ENCODE measurements at places on chromosomes 6 and 20.

- peak; percentile 3 for DNase-seq
Observed at GRCh38 chr6:132161283-132161682, 210.1 kb upstream of the CCN2 start.

DNA sequence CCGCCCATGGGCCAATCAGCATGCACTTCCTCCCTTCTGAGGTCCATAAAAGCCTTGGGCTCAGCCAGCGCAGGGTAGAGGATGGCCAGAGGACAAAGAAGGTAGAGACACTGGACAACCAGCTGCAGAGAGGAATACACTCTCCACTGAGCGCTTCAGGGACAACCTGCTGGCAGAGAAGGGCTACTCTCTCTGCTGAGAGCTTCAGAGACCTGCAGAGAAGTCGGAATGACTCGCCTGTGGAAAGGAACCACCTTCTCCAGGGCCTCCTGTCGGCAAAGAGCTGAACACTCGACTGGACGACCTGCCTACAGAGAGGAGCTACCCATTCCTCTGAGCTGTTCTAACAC, 31.4 kb upstream of the SLA2 start:
- no peak for DNase-seq

GRCh38 chr6:18577491-18577890, 190.3 kb downstream of the RNF144B start:
- DNase-seq: no peak

DNA sequence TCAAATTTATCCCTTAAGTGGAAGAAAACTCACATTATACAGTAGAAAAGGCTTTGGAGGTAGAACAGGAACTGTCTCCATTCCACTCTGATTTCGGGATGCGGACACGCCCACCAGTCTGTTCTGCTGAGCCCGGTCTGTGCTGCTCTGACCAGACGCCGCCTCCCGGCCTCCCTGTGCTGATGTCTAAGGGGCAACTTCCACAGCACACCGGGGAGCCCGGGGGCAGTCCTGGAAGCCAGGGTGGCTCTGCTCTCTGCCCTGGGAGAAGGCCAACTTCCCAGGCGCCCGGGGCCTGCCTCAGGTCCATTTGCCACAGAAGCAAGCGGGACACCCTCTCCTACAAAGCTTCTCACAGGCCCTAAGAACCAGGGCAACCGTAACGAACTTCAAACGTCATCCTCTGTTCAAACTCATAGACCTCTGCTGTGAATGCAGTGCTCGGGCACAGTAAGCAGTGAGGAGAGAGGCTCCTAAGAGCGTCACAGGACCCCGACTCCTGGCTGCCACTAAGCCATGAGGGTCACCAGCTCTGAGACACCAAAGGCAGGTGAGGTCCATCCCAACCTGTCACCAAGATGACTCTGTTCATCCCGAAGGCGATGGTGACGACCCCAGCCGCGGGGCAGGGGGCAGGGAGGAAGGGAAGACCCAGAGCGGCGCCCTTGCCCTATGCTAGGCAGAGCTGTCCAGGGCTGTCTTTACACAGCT, 5.6 kb downstream of the TAF4 start:
- DNase-seq: no peak

- DNase-seq: no peak
Observed at GRCh38 chr20:3804254-3804751, 8.2 kb downstream of the CDC25B start.

- no peak for DNase-seq
Observed at GRCh38 chr6:3277251-3277650, 18.5 kb downstream of the PSMG4 start.

- no peak for DNase-seq
Observed at GRCh38 chr6:152428126-152428525, 209.0 kb downstream of the SYNE1 start.

DNA sequence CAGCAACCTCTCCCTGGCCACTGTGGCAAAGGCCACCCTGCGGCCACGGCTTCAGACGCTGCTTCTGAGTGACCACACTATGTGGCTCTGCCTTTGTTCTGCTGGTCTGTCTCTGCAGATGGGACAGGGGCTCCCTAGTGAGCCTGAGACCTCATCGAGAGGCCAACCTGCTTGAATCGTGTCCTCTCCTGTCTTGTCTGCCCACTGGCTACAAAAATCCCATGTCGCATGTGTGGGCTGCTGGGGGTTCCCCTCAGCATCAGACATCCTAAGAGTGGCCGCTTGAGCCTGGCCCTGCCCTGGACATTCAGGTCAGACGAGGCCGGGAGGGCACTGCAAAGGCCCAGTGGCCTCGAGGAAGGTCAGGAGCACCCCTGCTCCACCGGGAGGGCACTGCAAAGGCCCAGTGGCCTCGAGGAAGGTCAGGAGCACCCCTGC, 222.9 kb downstream of the DLL1 start:
- DNase-seq: no peak

DNA sequence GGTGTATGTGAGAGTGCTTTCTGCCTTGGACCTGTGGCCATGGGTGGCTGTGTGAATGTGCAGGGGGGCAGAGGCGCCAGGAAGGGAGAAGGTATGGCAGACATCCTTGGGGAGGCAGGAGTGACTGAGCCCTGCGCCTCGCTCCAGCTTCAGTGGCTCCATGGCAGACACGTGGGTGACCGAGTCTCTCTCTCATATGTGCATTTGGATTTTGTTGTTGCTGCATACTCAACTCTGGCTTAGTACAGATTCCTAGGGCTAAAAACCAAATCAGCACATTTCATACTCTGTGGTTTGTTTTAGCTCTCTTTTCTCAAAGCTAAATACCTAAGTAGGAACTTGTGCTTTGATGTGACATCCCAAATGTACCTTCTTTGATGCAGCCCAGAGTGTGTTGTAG, 97.6 kb downstream of the DTD1 start:
- no peak for DNase-seq

- peak; percentile 45 for DNase-seq
Observed at GRCh38 chr6:161200610-161201370, 73.1 kb downstream of the AGPAT4 start.

DNA sequence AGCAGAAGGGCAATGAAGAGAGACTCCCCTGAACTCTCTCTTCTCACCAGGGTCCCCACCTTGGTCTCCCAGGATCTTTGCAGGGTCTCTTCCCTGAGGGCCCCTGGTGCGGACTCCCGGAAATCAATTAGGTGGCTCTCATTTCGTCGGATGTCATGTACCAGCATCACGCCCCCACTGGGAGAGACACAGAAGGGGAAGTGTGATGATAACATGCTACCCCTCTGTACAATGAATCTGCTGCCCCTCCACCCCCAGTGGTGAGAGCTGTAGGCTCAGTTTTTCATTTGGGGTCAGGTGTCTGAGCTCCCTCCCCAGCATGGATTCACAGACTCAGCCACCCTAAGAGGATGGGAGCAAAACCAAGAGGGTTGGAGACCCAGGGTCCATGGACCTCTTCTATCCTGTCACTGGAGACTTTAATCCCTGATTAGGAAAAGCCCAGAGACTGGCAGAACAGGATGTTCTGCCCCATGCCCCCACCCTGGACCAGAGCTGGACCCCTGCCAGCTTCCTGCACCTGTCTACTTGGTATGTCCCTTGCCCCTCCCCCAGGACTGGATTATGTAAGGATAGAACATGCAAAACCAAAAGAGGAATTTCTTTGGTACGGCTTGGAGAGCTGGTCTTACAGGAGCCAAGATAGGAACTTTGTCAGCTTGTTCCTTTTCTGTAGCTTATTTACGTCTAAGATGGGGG, 11.1 kb downstream of the GGT7 start:
- DNase-seq: no peak

GRCh38 chr20:25007491-25008305, 15.1 kb upstream of the APMAP start:
- DNase-seq: no peak

DNA sequence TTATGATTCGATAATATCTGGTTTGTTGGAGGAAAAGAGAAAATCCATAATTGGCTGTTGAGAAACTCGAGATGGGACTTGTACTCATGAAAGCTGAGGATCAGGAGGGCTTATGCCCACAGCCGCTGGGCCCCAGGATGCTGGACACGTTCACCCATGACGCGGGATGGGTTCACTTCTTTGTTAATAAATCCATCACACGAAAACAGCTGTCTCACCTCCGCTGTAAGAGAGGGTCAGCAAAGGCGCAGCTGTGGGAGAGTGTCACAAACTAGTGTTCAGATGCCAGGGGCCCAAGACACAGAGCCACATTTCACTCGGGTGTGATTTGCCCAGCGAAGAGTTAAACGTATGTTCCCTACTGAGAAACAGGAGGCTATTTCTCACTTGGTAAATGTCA, 315.1 kb downstream of the THBS2 start:
- DNase-seq: no peak
